GM13976 (cell line): ENCODE measurements at places on chromosomes 3 and 15.

DNA sequence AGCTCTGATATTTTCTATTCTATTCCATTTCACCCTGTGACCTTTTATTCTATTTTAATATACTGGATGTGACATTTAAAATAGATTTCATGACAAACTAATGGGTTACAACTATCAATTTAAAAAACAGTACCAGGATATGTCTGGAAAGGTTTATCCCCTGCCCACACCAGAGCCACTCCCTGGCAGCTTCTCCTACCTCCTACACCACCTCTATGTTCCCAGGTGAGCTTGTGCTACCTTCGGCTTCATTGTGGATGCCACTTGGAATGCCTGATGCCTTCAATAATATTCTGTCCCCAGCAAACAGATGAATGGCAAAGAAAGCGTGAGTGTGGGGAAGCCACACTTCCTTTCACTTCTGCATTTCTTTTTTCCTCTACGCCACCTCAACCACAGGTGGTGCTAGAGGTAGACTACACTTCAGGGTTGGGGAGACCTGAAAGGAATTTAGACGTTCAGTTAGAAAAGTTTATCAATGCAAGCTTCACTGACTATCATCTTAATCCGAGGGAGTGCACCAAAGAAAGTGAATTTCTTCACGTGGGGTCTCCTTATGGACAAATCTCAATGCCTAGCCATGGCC, 213.0 kb downstream of the SSR3 start:
- DNase-seq = peak; percentile 52

DNA sequence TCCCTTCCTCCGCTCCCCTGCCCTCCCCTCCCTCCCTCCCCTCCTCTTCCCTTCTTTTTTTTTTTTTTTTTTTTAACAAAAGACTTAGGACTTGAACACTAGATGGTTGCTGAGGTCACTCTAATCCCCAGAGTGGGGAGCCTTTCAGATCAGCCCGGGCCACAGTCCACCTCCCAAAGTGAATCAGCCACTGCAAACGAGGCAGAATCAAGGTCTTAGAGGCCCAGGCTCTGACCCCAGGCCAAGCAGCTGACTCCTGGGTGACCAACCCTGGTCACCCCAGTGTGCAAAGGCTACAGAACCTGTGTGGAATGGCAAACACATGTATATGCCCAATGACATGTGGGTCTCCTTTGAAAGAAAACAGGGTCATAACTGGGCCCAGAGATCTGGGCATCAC, 18.3 kb upstream of the EHD4 start:
- no peak for DNase-seq

- no peak for DNase-seq
These were observed 18.5 kb downstream of the PIK3CA start for GRCh38 chr3:179166561-179167201.

DNA sequence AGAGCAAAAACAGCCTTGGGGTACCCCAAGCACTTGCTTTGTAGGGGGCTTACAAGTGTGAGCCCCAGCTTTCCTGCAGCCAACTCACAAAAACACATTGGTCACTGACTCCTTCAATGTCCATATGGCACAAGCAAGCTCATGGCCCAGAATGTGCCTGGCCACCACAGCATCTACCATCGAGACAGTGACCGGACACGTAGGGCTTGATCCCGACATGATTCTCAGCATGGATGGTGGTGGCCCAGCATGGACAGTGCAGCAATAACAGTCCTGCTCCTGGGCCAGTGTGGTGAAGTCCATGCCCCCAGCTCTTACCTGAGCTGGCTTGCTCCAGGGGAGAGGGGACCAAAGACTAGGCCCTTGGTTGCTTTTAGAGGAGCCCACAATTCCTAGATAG, 6.0 kb downstream of the UNC45A start:
- DNase-seq = no peak

DNA sequence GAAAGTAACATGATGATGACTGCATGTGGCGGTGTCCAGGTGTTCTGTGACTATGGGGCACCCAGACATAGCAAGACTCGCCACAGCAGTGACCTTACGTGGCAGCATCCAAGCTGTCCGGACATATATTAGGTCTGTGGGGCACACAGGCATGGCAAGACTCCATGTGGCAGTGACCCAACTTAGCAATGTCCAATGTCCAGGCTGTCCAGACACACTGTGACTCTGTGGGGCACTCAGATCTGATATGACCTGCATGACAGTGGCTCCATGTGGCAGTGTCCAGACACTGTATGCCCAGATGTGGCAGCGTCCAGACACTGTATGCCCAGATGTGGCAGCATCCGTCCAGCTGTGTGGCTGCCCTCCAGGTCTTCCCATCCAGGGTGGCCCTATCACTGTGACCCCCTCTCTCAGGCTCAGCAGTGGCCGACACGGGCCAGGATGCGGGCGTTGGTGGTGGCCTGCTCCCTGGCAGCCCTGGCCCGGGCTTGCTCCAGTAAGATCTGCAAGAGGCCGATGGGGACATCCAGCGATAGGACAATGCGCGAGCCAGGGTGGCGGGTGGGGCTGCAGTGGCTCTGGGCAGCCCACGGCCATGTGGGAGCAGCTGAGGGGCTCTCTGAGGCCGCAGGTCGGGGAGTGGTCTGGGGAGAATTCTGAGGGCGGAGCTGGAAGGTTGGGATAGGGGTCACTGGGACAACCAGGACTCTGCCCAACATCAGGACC, 1.1 kb downstream of the UCN2 start:
- DNase-seq = no peak

GRCh38 chr3:97821287-97821773, 481 bp upstream of the CRYBG3 start:
- no peak for DNase-seq

GRCh38 chr3:54891540-54891897, 36.3 kb downstream of the LRTM1 start:
- DNase-seq = no peak

GRCh38 chr3:194817592-194817930, 131.9 kb downstream of the FAM43A start:
- no peak for DNase-seq

DNA sequence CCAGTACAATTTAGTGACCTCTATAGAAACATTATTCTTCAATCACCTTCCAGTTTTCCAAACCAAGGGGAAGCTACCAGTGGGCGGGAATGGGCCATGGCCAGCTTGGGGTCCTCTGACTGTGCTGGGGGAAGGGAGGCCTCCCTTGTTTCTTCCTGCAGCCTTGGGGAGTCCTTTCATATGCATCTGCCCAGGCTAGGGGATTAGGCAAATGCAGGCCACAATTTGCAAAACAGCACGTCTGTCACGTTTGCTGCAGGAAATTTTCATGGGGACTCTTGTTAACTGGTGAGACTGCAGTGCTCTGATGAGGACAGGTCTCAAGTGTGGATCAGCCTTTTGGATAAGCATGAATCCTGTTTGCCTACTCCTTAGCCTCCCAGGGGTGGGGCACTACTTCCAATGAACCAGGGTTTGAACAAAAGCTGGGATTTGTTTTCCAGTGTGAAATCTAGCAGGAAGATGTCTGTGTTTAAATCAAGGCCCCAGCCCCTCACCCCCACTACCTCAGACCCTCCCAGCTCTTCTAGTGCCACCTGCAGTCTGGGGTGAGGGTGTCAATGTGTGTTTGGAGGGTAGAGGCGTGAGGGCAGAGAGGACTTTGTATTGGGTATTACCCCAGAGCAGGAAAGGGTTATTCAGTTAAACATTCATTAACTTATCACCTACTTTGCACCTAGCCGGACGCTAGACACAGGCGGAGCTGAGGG, 219.9 kb downstream of the OPA1 start:
- DNase-seq = no peak

GRCh38 chr15:63370764-63371163, 10.9 kb downstream of the CA12 start:
- peak; percentile 16 for DNase-seq

DNA sequence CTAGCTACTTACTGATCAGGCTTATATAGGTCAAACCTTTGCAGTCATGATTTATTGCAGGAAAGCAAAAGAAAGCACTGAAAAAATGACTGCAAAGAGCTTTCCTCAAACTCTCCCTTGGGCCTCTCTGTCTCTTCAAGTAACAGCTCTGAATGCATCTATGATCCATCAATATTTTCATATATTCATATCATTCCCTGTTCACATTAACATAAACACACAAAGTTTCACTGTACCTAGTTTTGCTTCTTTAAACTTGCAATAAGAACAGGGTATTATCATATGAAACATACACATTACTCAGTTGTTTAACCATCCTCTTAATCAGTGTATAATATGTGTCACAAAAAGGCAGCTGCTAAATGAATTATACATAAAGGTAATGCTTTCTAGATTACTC, 107.9 kb upstream of the ARL6 start:
- DNase-seq = no peak

DNA sequence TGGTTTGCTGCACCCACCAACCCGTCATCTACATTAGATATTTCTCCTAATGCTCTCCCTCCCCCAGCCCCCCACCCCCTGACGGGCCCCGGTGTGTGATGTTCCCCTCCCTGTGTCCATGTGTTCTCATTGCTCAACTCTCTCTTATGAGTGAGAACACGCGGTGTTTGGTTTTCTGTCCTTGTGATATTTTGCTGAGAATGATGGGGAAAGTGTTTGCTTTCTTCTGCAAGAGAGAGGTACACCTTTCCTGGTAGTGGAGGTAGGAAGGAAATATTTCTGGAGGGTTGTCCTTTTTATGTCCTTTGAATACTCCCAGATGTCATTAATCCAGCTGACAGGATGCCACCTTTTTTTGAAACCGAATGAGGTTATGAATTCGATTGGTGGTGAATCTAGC, 10.5 kb upstream of the SLC28A1 start:
- DNase-seq = no peak

DNA sequence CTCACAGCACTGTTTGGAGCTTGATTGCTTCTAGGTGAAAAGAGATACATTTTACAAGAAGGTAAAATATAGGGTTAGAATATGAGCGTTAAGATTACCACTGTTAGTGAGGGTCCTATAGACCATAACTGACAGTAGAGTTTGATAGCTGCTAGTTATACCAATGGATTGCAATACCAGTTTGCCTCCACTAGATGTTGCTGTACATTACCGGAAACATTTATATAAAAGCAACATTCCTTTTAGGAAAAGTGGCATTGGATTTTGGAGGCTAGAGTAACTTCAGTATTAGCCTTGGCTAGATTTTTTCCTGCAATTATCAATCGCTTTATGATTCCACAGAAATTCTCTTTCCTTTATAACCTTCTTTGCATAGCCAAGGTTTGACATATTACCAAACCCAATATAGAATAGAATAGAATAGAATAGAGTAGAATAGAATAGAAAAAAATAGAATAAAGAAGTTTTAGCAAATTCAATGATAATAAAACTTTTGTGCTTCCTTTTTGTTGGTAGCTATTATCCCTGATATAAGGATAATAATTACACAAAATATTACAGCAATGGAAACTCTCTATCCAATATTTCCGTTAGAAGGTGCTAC, 1093.6 kb upstream of the ALCAM start:
- no peak for DNase-seq

DNA sequence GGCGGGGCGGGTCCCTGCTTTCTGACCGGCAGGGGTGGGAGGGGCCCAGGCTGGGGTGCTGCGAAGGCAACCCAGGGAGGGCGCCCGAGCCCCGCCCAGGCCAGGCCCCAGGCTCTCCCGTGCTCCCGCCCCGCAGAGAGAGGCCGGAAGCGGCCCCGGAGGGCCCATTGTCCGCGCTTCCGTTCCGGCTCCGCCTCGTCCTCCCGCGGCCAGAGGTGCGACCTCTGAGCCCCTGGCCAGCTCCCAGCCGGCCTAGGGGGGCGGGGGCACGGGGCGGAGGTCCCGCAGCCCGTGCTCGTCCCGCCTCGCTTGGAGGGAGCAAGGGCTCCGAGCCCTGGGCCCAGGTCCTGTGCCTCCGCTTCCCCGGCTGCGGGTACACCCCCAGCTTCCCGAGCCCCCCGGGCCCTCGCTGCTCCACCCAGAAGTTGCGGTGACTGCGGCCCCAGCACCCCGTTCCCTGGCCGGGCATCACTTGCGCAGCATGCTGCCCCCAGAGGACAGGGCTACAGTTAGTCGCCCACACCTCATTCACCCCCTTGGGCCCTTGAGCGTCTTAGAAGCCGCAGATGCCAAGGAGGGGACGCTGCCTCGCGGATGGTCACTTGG, 20.4 kb upstream of the PLXND1 start:
- peak; percentile 98 for DNase-seq

DNA sequence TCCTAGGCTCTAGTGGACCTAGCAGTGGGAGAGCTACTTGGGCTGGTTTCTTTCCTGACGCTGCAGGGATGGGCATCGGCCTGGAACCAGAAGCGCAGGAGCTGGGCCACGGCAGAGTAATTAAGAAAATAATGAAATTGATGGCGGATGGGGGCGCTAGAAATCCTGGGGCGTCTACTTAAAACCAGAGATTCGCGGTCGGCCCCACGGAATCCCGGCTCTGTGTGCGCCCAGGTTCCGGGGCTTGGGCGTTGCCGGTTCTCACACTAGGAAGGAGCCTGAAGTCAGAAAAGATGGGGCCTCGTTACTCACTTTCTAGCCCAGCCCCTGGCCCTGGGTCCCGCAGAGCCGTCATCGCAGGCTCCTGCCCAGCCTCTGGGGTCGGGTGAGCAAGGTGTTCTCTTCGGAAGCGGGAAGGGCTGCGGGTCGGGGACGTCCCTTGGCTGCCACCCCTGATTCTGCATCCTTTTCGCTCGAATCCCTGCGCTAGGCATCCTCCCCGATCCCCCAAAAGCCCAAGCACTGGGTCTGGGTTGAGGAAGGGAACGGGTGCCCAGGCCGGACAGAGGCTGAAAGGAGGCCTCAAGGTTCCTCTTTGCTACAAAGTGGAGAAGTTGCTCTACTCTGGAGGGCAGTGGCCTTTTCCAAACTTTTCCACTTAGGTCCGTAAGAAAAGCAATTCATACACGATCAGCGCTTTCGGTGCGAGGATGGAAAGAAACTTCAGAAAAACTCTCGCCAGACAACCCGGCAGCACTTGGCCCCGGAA, 6.1 kb downstream of the SOX14 start:
- peak; percentile 27 for DNase-seq

- DNase-seq = no peak
These were observed 90.1 kb downstream of the B3GALNT1 start for GRCh38 chr3:161014843-161015749.

DNA sequence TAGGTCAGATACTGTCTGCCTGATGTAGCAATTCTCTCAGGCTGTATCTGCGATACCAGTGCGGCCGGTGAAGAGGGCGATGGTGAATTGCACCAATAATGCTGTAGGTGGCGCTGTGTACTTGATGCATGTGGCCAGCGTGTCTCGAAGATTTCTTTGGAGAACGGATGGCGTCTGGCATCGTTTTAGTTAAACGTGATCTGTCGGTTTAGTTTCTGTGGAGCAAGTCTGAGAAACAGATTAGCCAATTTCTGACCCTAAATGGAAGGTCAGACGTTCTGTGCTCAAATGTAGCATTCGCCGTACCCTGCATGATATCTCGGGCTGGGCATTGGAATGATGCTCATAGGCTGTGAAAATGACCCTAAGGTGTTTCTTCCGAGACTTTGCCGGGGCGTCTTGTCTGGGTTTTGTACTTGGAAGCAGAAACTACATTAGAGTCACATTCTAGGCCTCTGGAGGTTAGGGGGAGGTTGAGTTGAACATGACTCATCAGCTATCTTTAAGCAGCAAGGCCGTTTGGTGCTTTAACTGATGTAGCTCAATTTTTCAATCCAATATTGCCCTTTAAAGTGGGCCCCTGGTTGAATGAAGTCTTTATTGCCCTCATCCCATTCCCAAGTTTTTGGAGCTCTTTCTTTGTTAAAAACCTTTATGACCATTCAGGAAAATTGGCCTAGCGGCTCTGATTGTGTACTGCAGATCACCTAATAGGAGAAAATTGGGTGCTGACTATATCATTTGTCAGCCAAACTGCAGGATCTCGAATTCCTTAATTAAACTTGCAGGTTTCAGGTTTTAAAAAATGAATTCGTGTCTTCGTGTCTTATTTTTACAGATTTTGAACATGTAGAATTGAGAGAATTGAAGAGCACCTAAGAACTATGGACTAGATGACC, 80.0 kb downstream of the SQOR start:
- DNase-seq = no peak

GRCh38 chr15:85588677-85589076, 206.0 kb downstream of the KLHL25 start:
- no peak for DNase-seq
